Cortex of kidney (tissue), 1 donor: ENCODE measurements at places on chromosomes 5 and 9.

DNA sequence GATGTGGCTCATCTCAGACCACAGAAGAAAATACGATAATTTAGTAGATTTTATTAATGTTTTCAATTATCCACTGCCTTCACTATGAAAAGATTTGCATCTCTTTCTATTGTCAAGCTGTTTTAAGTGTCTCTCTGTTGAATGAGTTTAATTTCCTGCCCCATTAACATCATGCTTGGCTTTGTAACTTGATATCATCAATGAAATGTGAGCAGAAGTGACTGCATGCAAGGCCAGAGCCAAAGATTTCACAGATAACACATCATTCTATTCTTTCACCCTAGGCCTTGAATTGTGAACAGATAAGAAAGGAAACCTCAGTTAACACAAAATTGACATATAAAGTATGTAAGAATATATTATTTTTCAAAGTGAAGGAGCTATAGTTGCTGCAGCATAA, 986.4 kb upstream of the CDH18 start:
- no peak for DNase-seq

DNA sequence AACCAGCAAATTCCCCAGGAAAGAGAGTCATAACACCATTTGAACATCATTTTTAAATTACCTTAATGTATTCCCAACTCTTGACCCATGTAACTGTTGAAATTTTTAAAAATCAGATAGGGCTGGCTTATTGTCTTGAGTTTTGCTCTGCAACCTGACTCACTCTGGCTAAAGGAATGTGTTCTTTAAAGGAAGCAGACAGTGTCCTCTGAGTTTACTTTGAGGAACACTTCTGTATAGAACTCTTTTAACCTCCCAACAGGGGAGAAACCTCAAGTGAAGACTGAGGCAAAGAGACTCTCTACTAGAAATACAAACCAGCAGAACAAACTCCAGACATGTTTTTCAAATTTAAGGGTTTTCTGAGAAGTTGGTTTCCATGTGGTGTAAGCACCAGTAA, 248.9 kb downstream of the CWC27 start:
- no peak for DNase-seq

DNA sequence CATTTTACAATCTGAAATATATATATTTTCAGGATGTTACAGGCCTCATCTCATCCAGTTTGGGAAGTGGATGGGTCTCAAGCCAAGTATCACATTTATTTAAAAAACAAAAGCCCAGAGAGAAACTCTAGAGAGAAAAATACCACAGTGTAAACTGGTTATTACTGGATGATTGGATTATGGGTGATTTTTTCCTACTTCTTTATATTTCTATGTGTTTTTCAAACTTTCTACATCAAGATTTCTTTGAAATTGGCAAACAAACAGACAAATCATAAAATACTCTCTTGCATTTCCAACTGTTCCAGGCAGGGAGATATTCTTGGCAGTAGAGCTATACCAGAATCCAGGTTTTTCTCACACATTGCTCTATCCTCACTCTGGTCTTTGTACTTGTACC, 116.0 kb upstream of the SMIM23 start:
- DNase-seq, result no peak

DNA sequence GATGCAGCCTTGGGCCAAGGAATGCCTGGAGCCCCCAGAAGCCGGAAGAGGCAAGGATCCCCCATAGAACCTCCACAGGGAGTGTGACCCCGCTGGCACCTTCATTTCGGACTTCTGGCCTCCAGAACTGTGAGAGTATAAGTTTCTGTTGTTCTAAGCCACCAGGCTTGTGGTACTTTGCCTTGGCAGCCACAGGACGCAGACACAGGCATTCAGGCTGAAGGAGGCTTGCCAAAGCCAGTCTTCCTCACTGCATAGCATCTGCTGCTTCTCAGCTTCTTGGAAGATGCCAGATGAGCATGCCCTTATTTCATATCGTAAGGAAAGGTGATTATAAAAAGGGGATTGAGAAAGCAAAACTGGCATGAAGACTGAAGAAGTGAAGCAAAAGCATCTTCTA, 61.1 kb upstream of the TAS2R1 start:
- no peak for DNase-seq

GRCh38 chr9:120117081-120117480, 462.9 kb downstream of the CDK5RAP2 start:
- DNase-seq, result no peak

- no peak for DNase-seq
Observed at GRCh38 chr9:68933434-68934328, 80.2 kb downstream of the PRKACG start.

- no peak for DNase-seq
Observed at GRCh38 chr5:179301796-179302195, 43.5 kb downstream of the ADAMTS2 start.

DNA sequence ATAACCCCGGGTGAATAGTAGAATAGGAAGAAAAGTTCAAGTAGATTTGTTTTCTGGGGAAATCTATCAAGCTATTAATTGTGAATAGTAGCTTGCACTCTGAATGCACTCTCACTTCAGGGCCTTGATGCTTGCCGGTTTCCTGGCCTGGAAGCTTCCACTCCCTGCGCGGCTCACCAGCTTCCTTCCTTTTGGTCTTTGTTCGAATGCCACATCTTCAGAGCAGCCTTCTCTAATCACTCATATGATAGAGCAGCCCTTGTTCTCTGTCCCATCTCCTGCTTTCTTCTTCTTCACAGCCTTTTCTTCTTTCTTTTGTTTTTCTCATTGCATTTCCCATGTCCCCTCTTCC, 146.7 kb downstream of the MAST4 start:
- no peak for DNase-seq

DNA sequence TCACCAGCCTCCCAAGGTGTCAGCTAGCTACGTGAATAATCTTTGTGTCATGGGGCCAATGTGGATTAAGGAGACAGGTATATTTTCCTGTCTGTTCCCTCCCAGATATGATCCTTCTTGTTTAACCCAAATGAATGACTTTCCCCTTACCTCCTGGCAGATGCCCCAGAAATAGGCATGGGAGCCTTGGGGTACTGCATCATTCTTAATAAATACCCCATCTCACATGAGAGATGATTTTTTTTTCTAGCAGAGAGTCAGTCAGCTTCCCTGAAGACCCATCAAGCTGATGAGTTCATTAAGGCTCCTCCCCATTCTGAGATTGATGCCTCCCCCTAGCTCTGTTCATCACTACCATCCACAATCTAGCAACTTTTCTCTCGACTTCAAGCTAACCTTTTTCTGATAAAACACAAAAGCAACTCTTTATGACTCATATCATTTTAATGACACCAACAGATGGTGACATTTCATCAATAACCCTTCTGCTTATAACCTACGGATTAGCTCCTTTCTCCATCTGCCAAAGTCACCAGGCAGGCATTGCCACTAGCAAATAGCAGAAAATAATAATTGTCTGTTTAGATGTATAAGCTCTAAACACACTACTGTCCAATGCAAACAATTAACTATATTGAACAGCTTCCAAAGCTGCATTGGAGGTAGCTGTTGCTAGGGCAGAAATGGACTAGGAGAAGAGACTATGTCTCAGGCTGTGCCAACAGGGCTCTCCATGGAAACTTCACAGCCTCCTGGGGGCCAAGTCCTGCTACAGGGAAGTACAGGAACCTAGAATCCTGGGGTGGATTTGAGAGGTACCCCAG, 143.7 kb downstream of the ACER2 start:
- no peak for DNase-seq

GRCh38 chr9:133563291-133563796, 28.8 kb downstream of the ADAMTSL2 start:
- no peak for DNase-seq

DNA sequence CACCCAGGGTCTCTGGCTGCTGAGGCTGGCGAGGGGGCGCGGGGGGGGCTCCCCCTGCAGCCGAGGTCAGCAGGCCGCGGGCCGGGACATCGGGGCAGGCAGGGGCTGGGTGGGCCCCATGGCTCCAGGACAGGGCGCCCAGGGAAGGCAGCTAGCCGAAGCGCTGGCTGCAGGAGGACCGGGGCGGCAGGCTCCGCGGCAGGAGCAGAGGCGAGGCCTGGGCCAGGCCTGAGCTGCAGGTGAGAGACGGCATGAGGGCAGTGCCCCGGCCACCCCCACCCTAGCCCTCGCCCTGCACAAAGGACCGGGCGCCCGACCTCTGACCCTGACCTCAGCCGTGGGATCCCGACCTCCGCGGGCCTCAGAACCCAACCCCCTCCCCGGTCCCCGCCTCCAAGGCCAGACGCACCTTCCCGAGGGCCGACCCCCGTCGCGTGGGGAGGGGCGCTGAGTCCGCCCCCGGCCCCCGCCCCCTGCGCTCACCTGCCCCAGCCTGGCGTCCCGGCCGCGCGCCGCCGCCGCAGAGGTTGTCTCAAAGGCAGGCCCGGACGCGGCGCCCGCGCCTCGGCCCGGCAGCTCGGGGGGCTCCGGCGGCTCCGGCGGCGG, 431 bp downstream of the RNF208 start:
- DNase-seq, result no peak

- no peak for DNase-seq
Observed at GRCh38 chr9:136799854-136800657, 3.9 kb downstream of the CCDC183 start.

GRCh38 chr5:139897342-139897741, 101.7 kb downstream of the PSD2 start:
- DNase-seq, result no peak

GRCh38 chr9:134440636-134441226, 114.5 kb downstream of the RXRA start:
- no peak for DNase-seq

DNA sequence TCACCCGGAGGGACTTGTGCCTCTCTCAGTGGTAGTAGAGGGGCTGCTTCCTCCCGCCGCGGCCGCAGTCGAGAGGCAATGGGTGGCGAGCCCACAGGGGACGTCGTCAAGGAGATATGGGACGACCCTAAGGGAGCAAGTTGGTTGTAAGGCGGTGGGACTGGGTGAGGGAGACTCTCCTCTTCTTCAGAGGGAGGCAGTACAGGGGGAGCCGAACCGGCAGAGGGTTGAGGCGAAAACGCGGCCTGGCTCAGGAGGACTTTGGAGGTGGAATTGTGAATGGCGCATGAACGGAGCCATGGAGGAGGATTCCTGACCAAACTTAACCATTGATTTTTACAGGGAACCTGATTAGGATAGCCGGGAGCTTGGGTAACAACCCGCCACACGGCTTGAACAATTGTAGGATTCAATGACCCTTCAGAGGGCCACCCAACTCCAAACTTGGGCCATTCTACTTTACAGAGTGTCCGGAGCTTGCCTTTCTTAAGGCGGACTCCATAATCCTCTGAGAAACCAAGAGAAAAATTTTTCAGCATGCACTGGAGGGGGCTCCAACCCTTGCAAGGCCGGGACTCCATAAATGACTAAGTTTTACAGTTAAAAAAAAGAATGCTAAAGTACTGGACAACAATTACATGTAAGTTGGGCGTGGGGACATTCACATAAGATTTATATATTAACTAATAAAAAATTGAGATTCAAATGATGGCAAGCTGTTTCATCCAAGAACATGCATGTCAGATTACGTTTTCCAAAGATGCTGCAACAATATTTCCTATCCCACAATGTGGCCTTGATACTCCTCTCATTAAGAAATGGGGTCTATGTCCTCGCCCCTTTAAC, 19.4 kb upstream of the RHOBTB3 start:
- no peak for DNase-seq

DNA sequence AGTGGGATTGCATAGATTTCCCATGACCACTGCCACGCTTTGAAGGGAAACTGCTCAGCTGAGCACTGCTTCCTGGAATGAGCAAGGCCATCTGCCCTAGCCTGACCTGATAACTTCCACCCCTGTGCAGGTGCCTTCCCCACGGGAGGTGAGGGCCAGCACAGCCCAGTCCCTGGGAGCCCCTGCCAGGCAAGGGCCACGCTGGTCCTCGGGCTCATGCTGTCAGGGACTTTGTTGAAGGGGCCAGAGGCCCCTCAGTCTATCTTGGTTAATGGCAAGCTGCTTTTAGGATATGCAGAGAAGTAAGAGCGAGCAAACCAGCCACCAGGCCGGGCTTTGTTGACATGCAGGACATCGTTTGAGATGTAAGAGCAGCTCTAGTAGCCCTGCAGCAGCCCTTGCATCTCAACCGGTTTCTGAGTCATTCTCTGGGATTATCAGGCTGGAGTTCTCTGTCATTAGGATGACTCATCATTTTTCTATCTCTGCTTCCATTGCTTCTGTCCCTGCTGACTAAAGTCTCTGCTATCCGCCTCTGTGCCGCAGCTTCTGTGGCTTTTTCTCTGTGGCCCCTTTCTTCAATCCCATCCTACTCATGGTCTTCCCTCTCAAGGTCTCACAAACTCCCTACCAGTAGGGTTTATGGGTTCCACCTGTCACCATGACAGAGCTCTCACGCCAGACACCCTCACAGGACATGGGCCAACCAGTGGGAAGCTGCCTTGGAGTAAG, 30.6 kb upstream of the IQGAP2 start:
- no peak for DNase-seq

GRCh38 chr5:88109818-88110217, 158.8 kb downstream of the TMEM161B start:
- no peak for DNase-seq

- DNase-seq, result no peak
Observed at GRCh38 chr9:127848756-127849504, 5.5 kb downstream of the ENG start.

GRCh38 chr9:133730994-133731715, 7.0 kb downstream of the SARDH start:
- DNase-seq, result no peak

DNA sequence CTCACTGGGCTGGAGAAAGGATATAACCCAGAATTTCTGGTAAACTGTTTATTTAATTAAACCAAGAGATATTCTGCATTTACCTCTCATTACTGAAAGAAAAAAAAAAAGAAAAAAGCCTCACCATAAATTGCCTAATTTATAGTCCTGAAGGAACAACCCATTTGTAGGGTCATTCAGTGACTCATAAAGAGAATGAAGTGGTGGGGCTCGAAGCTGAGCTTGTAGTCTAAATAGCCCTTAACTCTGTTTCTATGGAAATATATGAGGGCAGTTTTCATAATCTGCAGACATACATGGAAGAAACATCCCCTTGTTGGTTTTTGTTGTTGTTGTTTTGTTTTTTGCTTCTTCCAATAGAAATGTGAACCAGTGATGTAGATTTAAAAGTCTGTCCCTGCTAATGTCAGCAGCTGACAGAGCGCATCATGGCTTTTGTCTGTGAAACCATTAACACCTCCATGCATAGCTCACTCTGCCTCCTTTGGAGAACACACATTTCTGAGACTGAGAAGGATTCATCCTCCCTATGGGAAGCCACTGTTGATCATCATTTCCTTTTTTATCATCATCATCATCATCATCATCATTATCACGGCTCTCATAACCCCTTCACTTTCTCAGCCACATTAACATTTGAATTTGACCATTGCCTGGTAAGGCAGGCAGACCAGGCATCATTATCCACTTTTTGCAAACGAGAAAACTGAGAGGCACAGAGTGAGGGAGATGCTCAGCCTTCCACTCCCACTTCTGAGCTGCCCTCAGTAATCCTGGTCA, 67.9 kb upstream of the SAP30L start:
- DNase-seq, result no peak

- DNase-seq, result no peak
Observed at GRCh38 chr5:80668016-80668969, 13.5 kb upstream of the DHFR start.
